Caco-2 (cell line): ENCODE measurements at places on chromosomes 2 and 18. TPM values are rescaled to one million over a fixed set of nuclear protein-coding genes. Genes with fewer than 3 reads are reported as not detected.

GRCh38 chr2:239200646-239201530 is 199.9 kb downstream of the HDAC4 start:
- no peak overlapping the region for H3K27ac ChIP-seq
- H3K27me3 ChIP-seq: no peaks in the 10 kb centered on the region
- no peak for DNase-seq
- no peak overlapping the region for H3K4me3 ChIP-seq
- no peaks in the 10 kb centered on the region for H3K4me1 ChIP-seq

GRCh38 chr2:4965556-4966320 is 726.4 kb upstream of the SOX11 start:
- H3K4me3 ChIP-seq: no peak overlapping the region
- no peak overlapping the region for H3K27ac ChIP-seq
- no peaks in the 10 kb centered on the region for H3K4me1 ChIP-seq

The TMEM163 gene
- total RNA-seq: 3.2 and 4.1 TPM in 2 replicates

DNA sequence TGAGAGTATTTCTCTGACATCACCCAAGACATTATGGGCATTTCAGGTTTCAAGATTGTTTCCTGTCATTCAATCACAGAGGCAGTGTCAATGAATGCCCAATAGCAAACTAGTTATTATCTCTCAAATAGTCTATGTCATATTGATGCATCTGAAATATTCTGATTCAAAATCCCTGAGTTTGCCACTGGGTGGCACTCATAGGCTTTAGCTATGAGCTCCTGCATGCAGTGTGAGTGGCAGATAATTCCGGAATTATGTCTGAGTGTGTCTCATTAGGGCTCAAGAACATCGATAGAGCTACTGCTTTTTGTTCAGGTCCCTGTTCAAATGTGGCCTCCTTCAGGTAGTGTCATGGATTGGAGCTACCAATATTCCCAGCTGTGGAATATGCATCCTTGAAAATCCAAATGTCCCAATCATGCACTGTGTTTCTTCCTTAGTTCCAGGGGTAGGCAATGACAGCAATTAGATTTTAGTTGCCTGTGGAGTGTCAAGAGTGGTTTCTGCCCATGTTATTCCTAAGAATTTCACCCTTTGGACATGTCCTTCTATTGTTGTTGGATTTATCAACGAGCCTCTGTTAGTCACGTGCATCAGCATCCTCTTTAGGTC is 7.8 kb upstream of the OR6B3 start:
- no peak overlapping the region for H3K27ac ChIP-seq
- peak; percentile 50 for DNase-seq
- H3K4me3 ChIP-seq: no peak overlapping the region
- no peaks in the 10 kb centered on the region for H3K4me1 ChIP-seq

The EN1 gene
- 0.16 and 0.37 TPM in 2 replicates for total RNA-seq

DNA sequence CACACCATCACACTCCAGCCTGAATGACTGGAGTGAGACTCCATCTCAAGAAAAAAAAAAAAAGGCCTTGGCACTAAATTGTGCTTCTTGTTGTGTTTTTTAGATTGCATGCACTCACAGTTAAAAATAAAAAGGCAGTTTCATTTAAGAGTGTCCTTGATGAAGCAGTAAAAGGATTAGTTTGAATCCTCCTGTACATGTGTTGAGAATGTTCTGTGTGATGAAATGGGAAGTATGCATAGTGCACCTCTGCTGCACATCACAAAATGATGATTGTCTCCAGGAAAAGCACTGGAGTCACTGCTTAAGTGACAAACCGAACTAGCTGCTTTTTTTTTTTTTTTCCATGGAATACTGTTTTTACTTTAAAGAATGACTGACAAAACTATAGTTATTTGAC is 23.1 kb downstream of the DYSF start:
- H3K36me3 ChIP-seq: no peaks in the 10 kb centered on the region
- DNase-seq: no peak
- H3K27ac ChIP-seq: no peak overlapping the region
- no peak overlapping the region for H3K4me3 ChIP-seq

The KIDINS220 gene
- total RNA-seq: 32.3 and 32.8 TPM in 2 replicates

DNA sequence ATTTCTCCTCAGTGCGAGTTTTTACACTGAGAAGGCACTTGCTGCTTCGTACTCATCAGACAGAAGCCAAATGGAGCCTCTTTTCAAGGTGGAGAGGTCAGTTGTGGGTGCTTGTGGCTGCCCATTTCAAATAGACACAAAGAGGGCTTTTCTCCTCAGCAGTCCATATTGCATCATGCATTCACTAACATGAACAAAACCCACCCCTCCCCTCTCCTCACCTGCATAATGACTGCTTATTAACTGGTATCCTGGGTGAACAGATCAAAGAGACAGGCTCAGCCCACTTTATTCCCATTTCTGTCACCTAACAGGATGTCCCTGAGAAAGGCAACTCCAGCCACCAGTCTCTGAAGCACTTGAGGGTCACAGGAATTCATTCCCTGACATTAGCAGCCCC is 28.9 kb downstream of the KLF7 start:
- H3K27me3 ChIP-seq: no peaks in the 10 kb centered on the region; the same call in 1 of the 2 replicates
- no peaks in the 10 kb centered on the region; the same call in 1 of the 2 replicates for H3K4me1 ChIP-seq
- H3K27ac ChIP-seq: no peak overlapping the region
- H3K4me3 ChIP-seq: no peak overlapping the region
- no peaks in the 10 kb centered on the region for H3K36me3 ChIP-seq
- DNase-seq: no peak

- DNase-seq: no peak
- no peaks in the 10 kb centered on the region for H3K36me3 ChIP-seq
- H3K4me1 ChIP-seq: no peaks in the 10 kb centered on the region
- H3K4me3 ChIP-seq: no peak overlapping the region
- no peak overlapping the region for H3K27ac ChIP-seq
Observed at GRCh38 chr2:117378653-117379052, 435.8 kb upstream of the DDX18 start.

DNA sequence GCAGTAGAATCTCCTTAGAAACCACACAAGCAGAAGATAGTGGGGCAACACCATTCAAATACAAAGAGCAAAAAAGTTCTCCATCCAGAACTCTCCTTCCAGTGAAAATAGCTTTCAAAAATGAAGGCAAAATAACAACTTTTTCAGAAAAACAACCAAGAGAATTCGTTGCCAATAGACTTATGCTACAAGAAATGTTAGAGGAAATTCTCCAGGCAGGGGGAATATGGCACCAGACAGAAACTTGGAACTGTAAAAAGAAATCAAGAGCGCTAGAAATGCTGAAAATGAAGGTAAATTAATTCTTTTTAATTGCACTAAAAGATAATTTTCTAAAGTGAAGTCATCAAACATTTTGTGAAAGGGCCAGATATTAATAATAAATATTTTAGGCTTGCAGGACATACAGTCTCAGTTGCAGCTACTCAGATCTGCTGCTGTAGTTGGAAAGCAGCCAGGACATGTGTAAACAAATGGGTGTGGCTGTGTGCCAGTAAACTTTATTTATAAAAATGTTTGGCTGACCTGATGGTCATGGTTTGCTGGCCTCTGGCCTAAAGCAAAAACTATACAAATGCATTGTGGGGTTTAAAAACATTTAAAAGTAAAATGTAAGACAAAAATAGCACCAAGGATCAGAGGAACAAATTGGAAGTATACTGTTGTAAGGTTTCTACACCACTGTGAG is 73.7 kb upstream of the TGFA start:
- no peaks in the 10 kb centered on the region for H3K27me3 ChIP-seq
- no peaks in the 10 kb centered on the region for H3K36me3 ChIP-seq
- no peak for DNase-seq

The CAPN14 gene
- total RNA-seq: 0.21 and 0.23 TPM in 2 replicates

- H3K27me3 ChIP-seq: no peaks in the 10 kb centered on the region
- DNase-seq: no peak
- no peak overlapping the region for H3K4me3 ChIP-seq
- H3K36me3 ChIP-seq: no peaks in the 10 kb centered on the region
- H3K4me1 ChIP-seq: no peaks in the 10 kb centered on the region
Observed at GRCh38 chr18:7363338-7363737, 132.4 kb downstream of the LRRC30 start.

The POTEC gene
- total RNA-seq: not detected in 2 replicates

The CYP27A1 gene
- total RNA-seq: 20.9 and 26.8 TPM in 2 replicates

The SPAG16 gene
- total RNA-seq: 21.5 and 25.3 TPM in 2 replicates

GRCh38 chr2:121491518-121491917 is 39.2 kb upstream of the RNU4ATAC start:
- no peak for DNase-seq
- H3K27me3 ChIP-seq: no peaks in the 10 kb centered on the region
- no peaks in the 10 kb centered on the region for H3K4me1 ChIP-seq
- no peaks in the 10 kb centered on the region for H3K36me3 ChIP-seq

The DCDC2C gene
- not detected in 2 replicates for total RNA-seq

GRCh38 chr2:62114564-62114963 is 81.4 kb upstream of the B3GNT2 start:
- H3K27ac ChIP-seq: no peak overlapping the region
- no peaks in the 10 kb centered on the region for H3K27me3 ChIP-seq
- no peaks in the 10 kb centered on the region for H3K36me3 ChIP-seq
- H3K4me3 ChIP-seq: no peak overlapping the region
- no peak for DNase-seq

The C1GALT1C1L gene
- 0.37 and 1.0 TPM in 2 replicates for total RNA-seq

DNA sequence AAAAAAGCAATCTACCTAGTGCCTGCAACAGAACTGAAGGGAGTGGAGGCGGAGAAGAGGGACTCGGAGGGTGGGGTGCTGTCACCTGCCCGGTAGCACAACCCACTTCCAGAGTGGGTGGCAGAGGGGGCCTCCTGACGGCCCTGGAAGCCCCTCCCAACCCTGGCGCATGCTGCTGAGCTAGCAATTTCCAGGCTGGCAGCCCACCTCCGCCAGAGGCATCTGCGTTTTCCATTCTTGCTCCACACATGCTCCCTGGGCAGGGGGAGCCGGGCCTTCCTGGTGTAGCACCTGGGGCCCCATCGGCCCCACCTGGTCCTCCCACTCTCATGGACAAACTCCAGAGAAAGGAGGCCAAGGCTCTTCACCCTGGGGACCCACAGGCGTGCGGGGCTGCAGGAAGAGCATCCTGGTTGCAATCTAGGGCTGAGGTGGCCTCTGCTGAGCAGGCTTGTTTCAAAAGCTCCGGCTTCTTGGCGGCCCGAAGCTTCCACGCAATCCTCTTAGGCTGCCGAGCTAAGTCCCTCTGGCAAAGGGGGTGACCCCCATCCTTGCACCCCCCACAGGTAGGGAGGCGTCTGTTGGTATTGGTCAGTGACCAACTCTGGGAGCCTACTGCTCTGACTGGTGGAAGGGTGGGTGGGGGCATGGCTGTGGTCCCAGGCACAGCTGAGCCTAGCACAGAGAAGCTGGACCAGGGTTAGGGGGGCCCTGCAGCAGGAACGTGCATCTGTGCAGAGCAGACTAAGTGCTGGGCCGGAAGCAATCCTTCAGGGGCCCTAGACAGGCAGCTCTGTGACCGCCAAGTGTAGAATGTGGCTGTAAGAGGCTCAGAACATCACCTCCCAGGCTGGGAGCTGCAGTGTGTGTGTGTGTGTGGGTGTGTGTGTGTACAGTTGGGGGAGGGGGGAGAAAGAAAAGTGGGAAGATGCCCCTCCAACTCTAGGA is 2.6 kb downstream of the HS6ST1 start:
- H3K36me3 ChIP-seq: no peaks in the 10 kb centered on the region; the same call in 1 of the 2 replicates
- H3K27ac ChIP-seq: peak overlapping the region; percentile 67
- no peaks in the 10 kb centered on the region for H3K27me3 ChIP-seq
- H3K4me1 ChIP-seq: peaks cover 16% of the 10 kb centered on the region
- peak; percentile 25 for DNase-seq
- no peak overlapping the region for H3K4me3 ChIP-seq

- no peak for DNase-seq
- no peak overlapping the region for H3K4me3 ChIP-seq
- H3K27ac ChIP-seq: no peak overlapping the region
Observed at GRCh38 chr2:219181531-219181930, 3.5 kb downstream of the RETREG2 start.

The FBXO48 gene
- total RNA-seq: 1.1 and 1.2 TPM in 2 replicates

- H3K4me3 ChIP-seq: no peak overlapping the region
- peaks cover 25% of the 10 kb centered on the region for H3K4me1 ChIP-seq
- H3K27ac ChIP-seq: no peak overlapping the region
- no peaks in the 10 kb centered on the region for H3K27me3 ChIP-seq
Observed at GRCh38 chr2:46323730-46324129, 26.5 kb downstream of the EPAS1 start.
